AG09319 (cell line): ENCODE measurements at places on chromosomes 2 and 18.

DNA sequence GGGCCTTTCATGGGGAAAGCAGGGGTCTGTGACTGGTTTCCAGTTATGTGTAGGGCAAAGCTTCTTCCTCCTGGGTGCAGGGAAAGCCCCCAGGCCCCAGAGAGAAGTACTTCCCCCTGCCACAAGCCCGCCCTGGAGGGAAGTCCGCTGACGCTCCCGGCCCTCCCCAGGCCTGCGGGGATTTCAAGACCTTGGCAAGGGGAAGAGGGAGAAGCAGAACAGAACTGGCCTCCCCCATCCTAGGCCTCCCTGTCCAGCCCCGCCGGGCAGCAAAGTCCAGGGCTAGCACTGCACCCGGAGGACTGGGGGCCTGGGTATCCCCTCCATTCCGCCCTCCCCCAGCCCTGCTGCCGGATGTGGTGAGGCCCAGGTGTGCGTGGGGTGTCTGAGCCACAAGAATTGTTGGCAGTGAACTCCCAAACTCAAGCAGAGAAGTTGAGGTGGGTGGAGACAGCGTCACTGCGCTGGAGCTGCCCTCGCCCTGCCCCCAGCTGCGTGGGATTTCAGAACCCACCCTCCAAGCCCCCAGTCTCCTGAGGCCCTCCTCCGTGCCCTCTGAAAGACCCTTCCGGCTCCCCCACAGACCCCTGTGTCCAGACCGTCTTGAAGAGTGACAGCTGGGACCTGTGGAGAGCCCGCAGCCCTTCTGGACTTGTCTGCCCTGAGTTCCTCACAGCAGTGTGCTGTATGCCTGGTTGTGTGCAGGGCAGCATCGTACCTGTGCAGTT lies 1.1 kb upstream of the DUSP2 start:
- DNase-seq: no peak

GRCh38 chr18:13454363-13455150 lies 236.0 kb downstream of the LDLRAD4 start:
- DNase-seq: no peak

GRCh38 chr2:40098786-40099470 lies 319.9 kb upstream of the THUMPD2 start:
- no peak for DNase-seq

DNA sequence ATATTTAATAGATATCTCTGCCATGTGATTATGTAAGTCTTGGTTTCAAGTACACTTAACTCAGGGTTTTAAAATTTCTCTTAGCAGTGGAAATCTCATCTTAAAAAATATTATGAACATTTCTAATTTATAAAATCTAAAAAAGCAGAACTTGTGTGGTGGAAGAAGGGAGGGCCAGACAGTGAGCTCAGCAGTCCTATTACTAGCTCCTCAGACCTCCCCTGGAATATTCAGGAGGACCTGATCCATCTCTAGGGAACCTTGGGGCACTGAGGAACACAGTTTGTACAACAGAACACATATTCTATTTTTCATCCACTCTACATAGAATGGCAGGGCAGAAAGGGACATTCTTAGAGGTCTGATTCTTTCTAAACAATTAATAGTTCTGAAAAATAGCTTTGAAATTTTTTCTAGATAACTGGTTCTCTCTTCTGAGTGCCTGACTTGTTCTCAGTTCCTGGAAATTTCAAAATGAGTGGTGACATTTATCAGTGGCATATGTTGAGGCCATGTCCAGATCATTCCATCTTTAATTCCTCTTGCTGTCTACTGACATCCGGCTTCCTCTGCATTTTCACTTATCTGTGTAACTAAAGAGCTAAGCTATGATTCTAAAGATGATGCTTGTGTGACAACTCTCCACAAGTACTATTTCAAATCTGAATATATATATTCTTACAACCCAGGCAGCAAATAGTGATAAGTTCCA lies 8.2 kb upstream of the MAP4K4 start:
- DNase-seq: no peak
